ENCODE measurements at places on chromosomes 3 and 15.

DNA sequence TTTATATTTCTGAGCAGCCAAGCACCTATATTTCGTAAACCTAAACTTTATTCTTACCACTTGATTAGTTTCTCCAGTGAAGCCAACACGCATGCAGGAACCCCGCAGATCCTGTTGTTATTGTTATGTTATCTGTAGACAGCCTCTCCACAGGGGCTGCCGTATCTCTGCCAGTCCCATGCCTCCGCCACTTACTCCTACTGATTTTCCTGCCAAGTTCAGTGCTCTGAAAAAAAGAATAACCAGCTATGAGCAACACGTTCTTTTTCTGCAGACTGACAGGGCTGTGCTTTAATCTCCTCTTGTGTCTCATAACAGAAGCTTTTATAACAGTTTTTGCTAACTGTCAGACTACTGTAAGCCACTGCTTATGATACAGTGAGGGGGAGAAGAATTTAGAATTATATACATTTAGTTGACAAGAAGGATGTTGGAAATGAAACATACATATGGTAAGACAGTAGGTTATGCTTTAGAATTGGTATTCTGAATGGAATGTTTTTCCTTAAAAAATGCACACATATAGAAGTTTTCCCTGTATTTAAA lies 347.4 kb downstream of the SI start:
- no peak for DNase-seq

DNA sequence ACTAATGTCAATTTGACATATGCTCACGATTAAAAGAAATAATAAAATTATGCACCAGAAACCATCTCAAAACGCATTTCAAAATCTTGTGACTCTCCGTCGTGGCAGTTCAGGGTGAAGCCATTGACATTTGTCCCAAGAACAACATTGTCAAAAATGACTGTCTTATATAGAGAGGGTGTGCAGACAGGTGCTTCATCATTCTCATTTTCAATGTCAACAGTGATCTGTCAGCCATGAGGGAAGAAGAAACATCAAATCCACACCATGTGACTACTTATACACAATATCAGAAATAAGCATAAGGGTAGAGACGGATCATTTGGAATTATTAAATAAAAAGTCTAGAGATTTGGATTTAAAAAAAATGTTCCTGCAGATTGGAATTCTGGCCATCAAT lies 65.1 kb upstream of the C3orf49 start:
- no peak for DNase-seq

- no peak for DNase-seq
These were observed 46.2 kb downstream of the PTH1R start for GRCh38 chr3:46923559-46924350.

DNA sequence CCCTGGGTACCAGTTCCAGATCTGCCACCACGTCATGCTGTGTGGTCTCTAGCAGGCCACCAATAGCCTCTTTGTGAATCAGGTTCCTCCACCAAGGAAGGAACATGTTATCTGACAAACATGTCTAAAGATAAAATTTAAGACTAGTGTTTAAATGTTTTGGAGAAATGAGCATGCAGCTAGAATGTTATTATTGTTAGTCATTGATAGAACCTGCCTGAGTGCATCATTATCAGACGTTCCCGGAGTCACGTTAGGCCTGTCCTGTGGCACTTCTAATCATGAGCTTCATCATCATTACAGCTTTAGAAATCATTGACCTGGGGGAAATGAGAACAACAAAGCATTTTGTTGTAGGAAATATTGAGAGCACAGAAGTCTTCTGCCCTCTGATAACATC lies 58.9 kb upstream of the FURIN start:
- no peak for DNase-seq

GRCh38 chr3:150875548-150875947 lies 29.7 kb downstream of the MINDY4B start:
- no peak for DNase-seq

DNA sequence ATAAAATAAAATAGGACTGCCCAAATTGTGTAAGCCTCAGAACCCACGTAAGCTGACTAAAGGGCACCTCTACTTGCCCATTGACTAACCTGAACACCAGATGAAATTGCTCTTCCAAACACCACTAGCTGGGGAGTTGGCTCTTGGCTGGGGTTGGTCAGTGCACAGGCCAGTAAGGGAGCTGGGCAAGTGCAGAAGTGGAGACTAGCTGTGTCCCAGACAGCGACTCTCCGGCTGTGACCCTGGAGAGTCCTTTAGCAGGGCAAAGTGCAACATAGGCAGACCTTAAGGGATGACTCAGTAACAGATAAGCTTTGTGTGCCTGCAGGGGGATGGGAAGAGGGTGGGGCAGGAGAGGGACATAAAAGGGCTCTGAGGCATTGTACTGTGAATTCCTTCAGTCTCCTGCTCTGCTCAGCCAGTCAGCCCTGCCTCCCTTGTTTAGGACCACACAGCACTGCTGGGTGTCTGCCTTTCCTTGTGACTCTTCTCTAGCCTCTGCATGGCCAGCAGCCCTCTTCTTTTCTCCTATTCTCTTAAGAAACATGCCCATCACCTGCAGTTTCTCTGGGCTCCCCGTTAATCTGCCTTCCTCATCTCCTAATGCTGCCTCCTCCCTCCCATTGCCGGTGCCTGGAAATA lies 13.2 kb downstream of the NR1I2 start:
- DNase-seq, result no peak

GRCh38 chr3:150161011-150161410 lies 190.3 kb upstream of the PFN2 start:
- no peak for DNase-seq

GRCh38 chr3:54322354-54322753 lies 200.0 kb downstream of the CACNA2D3 start:
- DNase-seq, result no peak

DNA sequence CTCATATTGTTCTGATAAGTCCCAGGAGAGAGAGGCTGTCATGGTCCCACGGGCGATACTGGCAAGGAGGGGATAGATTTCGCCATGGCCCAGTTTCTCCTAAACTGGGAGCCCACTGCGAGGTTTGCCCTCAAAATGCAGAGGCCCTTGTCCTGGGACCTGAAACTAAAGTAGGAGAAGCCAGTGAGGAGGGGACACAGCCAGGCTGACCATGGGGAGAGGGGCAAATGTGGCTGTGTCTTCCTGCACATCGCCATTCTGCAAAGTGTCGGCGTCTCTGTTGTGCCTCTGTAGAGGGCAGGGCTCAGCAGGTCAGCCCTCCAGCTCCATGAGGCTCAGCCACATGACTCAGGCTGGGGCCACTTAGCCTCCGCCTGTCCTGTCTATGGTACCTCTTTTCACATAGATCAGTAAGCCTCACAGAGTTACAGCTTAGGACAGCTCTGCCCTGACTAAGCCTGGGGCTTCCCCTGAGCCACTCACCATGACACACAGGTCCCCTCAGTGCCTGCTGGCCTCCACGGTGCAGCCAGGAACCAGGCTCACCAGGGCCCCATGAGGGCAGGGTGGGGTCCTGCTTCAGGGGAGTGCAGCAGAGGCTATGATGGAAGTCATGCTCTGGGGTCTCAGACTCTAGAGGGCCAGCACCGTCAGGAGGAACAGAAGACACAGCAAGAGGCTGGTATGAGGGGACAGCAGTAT lies 28.6 kb upstream of the PLXNA1 start:
- DNase-seq, result no peak

DNA sequence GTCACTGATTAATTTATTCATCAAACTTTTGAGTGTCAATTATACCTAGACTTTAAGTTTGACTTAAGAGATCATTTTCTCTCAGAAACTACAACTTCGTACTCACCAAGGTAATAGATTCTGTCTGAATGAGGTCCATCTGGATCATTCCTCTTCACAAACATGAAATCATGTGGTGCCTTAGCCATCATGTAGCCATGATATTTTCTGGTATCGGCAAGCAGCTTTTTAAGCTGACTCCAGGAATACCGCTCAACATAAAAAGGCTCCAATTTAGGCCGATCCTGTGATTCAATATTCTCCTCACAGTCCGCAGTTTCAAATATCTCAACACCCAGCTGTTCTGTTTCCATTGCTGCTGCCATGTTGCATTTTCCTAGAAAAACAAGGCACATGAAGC lies 5.3 kb downstream of the DPP8 start:
- DNase-seq, result no peak

DNA sequence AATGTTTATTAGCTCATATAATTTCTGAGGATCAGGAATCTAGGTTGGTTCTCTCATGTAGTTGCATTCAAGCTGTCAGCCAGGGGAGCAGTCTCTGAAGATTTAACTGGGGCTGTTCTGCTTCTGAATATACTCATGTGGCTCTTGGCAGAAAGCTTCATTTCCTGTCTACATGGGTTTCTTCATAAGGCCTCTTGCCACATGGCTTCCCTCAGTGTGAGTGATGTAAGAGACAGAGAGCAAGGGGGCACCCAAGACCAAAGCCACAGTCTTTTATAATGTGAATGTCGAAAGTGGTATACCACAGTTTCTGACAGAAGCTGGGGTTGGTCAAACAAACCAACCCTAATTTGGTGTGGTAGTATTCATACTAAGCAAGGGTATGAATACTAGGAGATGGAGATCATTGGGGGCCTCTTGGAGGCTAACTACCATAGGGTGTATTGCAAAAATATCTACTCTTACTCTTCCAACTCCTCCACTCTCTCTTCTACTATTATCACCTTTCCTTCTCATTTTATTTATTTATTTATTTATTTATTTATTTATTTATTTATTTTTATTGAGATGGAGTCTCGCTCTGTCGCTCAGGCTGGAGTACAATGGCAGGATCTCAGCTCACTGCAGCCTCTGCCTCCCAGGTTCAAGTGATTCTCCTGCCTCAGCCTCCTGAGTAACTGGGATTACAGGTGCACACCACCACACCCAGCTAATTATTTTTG lies 123.8 kb downstream of the B3GALNT1 start:
- no peak for DNase-seq

DNA sequence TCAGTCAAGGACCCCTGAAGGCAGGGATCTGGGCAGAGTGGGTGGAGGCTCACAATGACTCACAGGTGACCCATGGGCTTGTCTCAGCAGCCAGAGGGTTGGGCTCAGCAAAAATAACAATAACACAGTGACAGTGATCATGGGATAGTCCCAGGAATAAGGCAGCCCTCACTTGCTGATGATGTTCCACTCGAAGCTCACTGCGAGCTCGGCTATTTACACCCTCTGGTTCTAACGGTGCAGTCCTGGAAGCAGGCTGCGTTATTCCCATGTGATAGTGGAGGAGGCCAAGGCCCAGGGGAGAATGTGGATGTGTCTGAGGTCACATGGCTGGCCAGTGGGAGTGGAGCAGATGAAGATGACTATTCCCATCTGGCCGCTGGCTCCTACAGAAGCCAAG lies 16.2 kb downstream of the CCDC33 start:
- DNase-seq, result peak; percentile 19

DNA sequence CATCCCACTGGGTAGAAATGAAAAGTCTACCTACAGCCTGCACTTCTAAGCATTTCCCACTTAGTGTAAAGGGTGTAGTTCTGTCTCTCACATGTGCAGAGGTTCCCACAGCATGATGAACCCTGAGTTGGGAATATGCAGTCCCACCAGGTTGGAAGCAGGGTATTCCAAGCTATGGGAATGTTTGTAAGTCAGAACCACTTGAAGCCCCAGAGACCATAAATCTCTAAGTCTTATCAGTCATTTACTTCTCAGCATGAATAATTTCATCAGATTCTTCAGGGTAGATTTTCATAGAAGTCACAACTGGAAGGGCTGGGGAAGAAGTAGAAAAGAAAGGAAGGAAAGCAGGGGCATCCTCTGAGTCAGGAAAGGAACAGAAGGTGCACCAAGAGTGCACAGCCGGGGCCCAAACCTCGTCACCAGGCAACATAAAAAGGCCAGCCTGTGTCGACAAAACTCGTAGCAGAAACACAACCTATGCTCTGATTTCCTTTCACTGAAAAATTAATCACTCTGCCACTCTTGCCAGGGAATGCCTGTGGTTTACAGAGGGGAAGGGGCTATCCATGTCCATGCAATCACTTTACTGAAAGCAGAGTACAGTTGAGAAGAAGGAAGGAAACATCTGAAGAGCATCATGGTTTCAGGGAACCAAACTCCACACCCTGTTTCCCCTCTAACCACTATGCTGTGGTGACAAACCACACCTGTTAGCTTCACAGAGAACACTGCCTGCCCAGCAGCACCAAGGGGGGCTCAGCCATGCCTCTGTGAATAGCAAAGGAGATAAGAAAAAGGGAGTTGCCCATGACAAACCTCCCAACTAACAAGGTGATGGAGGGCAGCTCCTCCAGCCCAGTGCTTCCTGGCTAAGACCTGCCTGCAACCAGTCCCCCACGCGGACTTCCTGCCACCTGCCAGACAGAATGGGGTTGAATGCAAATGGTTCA lies 40.5 kb downstream of the SH3BP5 start:
- DNase-seq, result no peak

DNA sequence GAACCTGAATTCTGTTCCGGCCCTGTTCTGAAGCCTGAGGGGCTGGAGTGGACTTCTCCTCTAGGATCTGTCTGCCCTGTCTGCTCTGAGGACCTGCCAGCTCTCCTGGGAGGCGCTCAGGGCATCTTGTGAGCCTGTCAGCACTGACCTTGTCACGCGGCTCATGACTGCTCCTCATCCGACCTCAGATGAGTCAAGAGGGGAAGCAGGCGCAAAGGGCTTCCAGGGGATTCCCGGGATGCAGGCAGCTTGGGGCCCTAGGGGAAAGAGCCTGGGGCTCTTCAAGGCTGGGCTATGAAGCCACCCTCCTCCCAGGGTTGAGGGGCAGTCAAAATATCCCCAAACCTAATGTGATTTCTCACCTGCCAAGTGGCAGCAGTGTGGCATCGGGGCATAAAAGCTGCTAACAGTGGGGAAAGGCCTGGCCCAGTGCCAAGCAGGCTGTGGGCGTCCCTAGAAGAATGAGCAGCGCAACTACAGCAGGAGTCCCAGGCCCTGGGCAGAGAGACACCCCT lies 27.6 kb upstream of the ANKDD1A start:
- peak; percentile 78 for DNase-seq

DNA sequence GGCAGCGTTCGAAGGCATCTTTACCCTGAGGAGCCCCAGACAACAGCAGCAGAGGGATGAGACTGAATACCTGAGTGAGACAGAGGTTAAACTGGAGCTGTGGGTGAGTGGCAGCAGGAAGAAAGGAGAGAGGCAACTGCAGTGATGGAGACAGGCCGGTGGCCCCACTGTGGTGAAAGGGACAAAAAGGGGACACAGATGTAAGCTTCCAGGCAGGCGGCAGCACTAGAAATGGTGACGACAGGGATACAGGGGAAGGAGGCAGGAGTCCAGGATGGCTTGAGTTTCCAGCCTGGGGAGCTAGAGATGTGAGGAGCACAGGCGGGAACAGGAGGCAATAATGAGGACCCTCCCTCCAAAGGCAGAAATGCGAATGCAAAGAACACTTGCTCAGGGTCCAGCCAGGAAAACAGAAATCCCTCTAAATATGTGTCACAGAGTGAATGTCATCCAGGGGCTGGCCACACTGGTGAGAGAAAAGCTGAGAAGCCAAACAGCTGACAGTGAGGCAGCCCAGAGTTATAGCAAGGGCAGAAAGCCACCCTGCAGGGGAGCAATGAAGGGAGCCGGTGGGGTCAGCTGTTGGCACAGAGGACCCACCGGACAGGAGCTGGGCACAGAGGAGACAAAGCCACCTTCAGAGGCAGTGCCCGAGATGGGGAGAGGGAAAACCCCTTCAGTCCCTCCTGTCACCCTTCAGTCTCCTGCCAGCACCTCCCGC lies 70.1 kb downstream of the TBC1D2B start:
- DNase-seq, result no peak

GRCh38 chr3:78398401-78398800 lies 1358.5 kb downstream of the ROBO2 start:
- DNase-seq, result no peak

All from GM04504 (cell line).